Spleen (tissue), 13 donors: ENCODE measurements at places on chromosomes 12 and 14.

DNA sequence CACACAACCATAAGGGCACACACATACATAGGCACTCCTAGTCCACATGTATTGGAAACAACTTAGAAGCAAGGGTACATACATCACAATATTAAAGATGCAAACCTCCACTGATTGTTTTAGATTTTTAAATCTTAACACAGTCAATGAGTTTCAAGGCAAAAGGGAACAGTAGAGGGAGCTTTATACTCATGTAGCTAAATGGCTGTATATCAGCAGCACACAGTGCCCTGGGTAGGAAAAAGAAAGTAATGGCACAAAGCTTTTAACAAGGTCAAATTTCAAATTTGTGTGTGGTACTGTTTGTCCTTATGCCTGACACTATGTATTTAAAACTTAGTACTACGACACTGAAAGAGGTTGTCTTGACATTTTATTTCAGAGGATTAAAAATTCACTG lies 262.0 kb downstream of the MED13L start:
- DNase-seq = no peak
- H3K4me3 ChIP-seq = no peak overlapping the region

DNA sequence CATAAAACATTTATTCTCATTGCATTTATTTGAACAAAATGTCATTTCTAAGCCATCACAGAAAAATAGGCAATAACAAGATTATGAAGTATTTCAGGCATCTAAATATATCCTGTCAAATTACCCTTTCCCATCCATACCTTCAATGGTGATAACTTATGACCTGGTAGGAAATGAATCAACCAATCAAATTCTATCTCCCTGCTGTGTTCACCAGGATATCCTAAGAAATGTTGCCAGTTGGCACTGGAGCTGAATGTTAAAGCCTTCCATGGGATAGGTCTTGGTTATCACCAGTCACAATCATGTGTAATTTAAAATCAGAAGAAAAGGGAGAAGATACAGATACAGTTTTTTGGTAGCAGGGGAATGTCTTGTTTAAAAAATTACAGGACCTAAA lies 23.7 kb downstream of the BMP4 start:
- DNase-seq = no peak
- H3K27me3 ChIP-seq = no peaks in the 10 kb centered on the region
- H3K36me3 ChIP-seq = no peaks in the 10 kb centered on the region

DNA sequence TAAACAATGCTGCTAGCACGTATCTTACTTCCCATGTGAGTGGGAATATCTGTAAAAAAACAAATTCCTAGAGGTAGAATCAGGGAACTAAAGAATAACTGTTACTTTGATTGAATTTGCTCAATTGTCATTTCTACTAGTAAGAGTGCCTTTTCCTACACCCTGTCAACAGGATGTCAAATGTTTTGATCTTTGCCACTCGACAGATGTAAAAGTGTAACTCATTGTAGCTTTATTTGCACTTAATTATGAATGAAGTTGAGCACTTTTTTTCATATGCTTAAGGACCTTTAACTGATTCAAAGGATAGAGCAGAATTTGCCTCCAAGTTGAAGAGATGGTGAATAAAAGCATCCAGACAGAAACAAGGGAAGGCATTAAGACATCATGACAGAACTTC lies 104.5 kb downstream of the PPP1R12A start:
- no peak overlapping the region for H3K27ac ChIP-seq
- H3K4me3 ChIP-seq = no peak overlapping the region
- H3K27me3 ChIP-seq = no peaks in the 10 kb centered on the region
- H3K36me3 ChIP-seq = peaks cover 4% of the 10 kb centered on the region

- no peak overlapping the region for H3K27ac ChIP-seq
- no peak for DNase-seq
- H3K36me3 ChIP-seq = no peaks in the 10 kb centered on the region
Observed at GRCh38 chr14:54688229-54688628, 121.3 kb downstream of the SAMD4A start.
